ENCODE measurements at places on chromosomes 13 and 19. TPM values are rescaled to one million over a fixed set of nuclear protein-coding genes. Genes with fewer than 3 reads are reported as not detected.

- DNase-seq, result peak; percentile 86
These were observed at the start of gene LIG4 for GRCh38 chr13:108215436-108215835. Gene LIG4 (minus strand): TSS chr13:108215536. CDS start chr13:108211268, 4,268 bp downstream.

GRCh38 chr13:41791056-41791455 lies 169.9 kb downstream of the VWA8 start:
- no peak for DNase-seq

DNA sequence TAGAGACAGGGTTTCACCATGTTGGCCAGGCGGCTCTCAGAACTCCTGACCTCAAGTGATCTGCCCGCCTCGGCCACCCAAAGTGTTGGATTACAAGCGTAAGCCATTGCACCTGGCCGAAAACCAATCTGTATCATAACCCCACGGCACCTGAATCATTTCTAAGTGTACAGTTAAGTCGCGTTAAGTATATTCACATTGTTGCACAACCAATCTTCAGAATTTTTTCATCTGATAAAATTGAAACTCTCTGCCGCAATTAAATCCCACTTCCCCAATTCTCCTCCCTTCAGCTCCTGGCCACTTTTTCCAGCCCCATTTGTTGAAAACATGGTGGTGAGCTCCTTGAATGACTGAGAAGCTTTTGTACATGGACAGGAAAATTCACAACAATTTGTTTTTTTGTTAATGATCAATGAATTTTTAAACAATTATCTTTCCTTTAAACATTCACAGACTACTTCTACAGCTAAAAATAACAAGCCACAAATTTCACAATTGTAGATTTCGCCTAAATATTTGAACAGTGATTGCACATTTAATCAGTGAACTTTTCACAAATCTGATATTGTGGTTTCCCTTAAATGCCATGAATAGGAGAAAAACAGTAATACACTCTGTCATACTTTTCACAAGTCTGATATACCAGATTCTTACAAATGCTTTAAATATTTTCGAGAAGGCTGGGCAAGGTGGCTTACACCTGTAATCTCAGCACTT lies 13.8 kb downstream of the FGF21 start:
- DNase-seq, result no peak

DNA sequence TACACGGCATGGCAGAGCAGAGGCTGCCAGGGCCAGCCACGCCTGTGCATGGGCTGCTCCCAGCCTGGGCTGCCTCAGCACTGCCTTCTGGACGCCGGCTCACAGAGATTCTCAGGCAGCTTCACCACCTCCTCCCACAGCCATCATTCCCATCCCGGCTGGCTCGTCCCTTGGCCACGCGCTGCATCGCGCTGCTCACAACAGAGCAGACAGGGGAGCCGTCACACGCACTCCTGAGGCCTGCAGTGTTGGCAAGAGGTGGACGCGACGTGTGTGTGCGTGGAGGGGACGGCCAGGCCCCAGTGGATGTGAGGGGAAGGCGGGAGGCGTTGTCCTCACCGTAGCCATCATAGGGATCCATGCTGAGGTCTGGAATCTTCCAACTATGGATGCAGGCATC lies 7.6 kb upstream of the PRKD2 start:
- no peak for DNase-seq

DNA sequence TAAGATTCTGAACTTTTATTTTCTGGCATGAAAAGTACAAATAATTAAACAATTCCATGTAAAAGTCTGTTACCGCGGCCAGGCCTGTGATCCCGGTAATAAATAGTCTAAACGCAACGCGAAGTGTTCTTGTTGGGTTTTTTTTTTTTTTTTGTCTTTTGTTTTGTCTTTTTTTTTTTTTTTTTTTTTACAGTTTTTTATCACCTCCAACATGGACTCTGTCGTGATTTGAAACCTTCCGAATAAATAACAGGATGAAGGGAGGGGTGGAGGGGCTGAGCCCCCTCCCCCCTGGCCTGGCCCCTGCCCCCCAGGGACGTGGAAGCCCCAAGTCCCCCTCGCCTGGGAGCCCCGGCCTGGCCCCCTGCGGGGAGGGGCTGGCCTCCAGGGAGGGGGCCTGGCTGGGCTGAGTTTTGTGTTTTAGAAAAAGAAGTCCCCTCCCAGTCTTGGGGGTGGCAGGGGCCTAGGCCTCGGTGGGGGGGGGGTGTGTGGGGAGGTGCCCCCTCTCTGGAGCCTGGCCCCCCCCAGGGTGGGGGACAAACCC lies 16.0 kb downstream of the PRKCSH start:
- DNase-seq, result no peak

GRCh38 chr13:99033814-99034213 lies 56.0 kb upstream of the DOCK9 start:
- DNase-seq, result no peak

ADGRE1 gene
- total RNA-seq, result 0.15 TPM

All from activated B cell treated with CpG ODN at 0.5 μM for 24 hours (primary cell).